ENCODE measurements at places on chromosomes 5 and 9.

GRCh38 chr5:150630016-150630415 lies 10.4 kb upstream of the SYNPO start:
- no peak for DNase-seq

- no peak for DNase-seq
Measured at GRCh38 chr9:112226091-112226490, 51.0 kb upstream of the SUSD1 start.

DNA sequence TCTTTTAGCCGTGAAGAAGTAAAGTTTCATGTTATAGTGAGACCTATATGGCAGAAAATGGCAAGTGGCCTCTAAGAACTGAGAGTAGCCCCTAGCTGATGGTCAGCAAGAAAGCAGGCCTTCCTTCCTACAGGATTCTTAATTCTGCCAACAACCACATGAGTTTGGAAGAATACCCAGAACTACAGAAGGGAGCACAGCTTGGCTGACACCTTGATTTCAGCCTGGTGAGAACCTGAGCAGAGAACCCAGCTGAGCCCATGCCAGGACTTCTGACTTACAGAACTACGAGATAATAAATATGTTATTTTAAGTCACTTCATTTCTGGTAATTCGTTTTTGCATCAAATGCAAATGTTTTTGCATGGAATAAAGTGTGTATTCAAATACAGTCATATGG lies 5.9 kb upstream of the FBXL17 start:
- DNase-seq = no peak

DNA sequence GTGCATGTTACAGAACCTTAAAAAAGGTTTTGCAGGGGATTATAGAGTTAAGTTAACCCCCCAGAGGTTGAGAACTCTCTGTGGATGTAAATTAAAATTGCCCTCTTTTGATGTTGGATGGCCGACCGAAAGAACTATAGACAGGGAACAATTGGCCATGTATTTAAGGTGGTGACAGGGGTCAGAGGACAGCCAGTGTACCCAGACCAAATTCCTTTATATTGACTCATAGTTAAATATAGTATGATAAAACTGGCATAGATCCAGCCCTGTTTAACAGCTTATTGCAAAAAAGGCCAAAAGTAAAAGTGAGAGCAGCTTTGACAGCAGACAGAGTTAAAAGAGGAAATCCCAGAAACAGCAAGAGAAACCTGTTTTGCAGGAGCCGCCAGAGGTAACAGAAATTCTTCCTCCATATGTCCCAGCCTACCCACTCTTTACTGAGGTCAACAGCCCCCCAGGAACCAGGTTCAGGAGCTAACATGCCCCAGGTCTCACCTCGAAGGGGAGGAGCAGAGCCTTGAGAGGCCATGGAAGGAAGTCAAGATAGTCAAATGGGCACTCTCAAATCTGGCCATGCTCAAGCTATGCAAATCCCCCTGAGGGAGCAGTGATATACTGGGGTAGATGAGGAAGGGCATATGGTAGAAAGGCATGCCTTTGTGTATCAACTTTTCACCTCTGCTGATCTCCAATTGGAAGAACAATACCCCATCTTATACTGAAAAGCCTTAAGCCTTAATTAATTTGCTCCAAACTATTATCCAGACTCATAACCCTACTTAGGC lies 156.4 kb upstream of the COX7C start:
- DNase-seq = no peak

DNA sequence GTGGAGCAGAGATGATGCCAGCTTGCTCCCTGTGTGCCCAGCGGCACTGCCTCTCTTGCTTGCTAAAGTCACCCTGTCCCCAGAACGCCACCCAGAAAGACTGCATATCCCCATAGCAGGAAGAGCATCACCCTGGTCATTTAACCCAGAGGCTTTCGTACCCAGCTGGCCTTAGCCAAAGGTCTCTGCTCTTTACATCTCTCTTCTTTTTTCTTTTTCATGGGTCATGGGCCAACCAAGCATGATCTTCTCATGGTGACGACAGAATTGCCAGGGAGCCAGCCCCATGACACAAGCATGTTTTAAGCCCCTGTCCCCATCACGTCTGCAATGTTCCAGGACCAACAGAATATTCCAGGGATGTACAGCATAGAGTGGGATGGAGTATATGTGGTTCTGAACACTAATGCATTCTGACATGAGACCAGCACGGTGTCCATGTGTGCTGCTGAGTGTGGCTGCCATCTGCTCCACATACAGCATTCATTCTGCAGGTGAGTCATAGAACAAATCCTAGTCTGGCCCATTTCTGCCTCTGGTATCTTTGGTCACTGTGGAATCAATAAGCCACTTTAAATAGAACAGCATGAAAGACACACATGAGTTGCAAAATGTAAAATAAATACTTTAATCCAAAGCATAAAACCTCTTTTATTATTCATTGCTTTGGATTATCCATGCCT lies 203.0 kb downstream of the MED10 start:
- DNase-seq = no peak

GRCh38 chr5:146794326-146795029 lies 84.1 kb downstream of the PPP2R2B start:
- no peak for DNase-seq

- DNase-seq = no peak
Measured at GRCh38 chr5:75138689-75139088, 86.3 kb upstream of the GCNT4 start.

DNA sequence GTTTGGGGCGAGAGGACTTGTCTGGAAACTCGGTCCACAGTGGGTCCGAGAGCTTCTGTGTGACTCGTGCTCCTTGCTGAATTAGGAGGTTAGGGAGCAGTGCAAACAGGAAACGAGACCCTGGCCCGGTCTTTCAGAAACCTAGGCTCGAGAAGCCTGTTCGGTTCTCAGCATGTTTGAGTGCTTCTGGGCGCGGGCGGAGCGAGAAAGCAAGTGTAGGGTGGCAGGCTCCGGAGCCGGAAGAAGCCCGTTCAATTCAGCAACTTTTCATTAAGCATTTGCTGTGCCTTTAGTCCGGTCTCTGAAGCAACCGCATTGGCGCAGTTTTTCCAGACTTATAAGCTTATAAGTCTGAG lies 547 bp downstream of the CLTA start:
- no peak for DNase-seq

DNA sequence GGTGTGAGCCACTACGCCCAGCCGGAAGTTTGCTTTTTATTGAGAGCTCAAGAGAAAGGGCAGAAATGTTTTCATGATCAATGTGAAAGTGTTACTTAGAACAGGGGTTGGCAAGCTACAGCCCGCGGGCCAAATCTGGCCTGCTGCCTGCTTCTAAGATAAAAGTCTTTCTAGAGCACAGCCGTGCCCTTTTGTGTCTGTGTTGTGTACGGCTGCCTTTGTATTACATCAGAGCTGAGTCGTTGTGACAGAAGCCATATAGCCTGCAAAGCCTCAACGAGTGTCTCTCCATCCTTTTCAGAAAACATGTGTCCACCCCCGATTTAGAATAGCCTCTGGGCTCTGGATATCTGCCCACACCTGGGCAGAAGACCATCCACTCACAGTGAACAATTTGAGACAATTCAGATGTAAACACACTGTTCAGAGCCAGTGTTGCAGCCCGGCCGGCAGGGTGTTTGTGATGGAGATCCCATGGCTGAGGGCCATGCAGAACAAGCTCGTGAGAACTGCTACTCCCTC lies 28.8 kb downstream of the AK8 start:
- DNase-seq = no peak

- no peak for DNase-seq
Measured at GRCh38 chr9:94591876-94592275, 1.7 kb downstream of the FBP2 start.

- no peak for DNase-seq
Measured at GRCh38 chr9:110161940-110162339, 46.0 kb downstream of the C9orf152 start.

DNA sequence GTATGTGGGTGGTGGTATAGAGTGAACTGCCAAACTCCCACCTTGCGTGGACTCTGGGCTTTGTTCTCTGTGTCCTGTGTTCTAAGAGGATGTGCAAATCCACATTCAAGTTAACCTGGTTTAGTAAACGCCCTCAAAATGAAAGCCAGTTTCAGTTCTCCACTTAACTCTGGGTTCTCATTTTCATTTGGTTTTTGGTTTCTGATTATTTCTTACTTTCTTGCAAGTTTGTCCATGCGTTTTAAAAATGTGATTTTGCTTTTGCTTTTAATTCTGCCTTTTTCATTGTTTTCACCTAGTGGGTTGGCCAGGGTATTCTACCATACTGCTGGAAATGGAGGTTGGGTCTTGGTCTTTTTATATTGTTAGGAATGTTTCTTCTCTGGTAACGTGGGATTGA lies 38.2 kb downstream of the GALNT10 start:
- DNase-seq = no peak

GRCh38 chr5:62268234-62268633 lies 37.8 kb upstream of the KIF2A start:
- no peak for DNase-seq

- peak; percentile 76 for DNase-seq
Measured at GRCh38 chr9:35538361-35539234, 48.7 kb downstream of the RUSC2 start.

DNA sequence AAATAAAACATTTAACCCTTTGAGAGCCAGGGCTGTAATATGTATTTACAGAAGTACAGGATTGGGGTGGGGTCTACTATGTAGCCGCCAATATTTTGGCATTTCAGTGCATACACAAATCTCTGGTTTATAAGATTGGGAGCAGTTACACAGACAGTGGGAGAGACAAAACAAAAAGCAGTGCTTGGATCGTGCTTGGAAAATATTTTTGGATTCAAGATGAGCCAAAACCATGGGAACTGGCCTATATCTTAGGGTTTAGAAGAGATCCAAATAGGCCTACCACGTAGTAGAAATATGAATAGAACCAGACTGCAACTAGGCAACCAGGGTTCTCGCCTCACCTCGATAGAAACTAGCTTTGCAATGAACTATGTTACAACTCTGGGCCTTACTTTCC lies 169.6 kb downstream of the SLC12A2 start:
- no peak for DNase-seq

DNA sequence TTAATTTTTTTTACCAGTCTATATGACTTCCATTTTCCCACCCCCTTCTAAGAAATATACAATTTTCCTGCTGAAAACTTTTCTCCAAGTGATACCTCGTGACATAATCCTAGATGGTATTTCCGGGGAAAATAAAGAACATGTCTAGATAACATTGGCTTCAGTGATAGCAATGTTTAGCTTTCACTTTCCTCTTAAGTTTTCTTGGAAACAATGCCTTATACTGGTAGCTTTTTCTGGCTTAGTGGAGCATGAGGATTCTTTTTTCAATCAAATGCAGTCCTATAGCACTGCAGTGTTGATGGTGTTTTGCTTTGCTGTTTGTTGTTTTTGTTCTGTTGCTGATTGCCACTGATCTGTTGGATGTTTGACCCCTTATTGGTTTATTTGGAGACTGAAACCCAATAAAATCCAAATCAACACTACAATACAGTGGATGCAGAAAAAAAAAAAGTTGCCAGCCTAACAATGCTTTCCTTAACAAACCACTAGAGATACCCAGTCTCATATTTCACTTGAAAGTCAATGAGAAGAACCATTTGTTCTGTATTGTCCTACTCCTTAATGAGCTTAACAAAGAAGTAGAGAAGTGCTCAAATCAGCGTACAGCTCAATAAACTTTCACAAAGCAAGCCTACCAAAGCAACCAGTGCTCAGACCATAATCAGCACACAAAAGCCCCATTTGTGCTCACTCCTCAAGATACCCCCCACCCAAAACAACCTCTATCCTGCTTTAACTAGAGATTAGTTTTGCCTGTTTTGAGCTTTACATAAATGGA lies 74.2 kb upstream of the GRAMD2B start:
- DNase-seq = no peak

- DNase-seq = no peak
Measured at GRCh38 chr9:110031511-110032173, 176.3 kb downstream of the C9orf152 start.

DNA sequence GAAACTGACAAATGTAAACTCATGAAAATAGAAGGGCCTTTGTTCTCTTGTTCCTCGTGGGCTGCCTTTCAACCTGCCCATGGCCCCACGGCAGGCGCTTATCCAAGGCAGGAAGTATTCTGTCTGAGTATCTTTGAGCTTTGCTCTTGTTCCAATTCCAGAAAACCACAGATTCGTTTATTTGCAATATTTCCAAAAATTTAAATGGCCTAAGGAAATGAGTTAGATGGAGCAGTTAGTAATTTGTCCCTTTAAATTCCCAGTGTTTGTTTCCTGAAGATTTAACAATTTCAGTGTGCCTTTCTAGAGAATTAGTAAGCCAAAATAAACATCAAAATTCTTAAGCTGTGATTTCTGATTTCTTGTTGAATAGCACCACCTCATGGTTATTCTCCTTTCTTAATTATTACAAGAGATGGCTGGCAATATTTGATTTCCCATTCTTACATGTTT lies 299.4 kb upstream of the RASA1 start:
- peak; percentile 1 for DNase-seq

DNA sequence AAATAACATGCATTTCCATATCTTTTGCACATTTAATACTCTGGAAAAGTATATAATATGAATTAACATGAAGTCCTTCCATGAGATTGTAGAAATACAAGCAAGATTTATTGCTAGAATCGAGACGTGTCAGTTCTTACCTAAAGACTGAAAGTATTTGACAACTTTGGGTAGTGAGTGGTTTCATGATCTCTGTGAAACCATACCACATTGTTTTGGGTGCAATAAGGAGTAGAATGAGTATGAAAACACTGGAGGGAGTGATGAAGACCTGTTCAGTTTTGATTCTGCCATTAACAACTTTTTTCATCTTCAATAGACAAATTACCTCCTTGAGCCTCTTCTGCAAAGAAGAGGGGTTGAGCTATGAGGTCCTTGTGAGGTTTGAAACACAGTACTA lies 133.7 kb downstream of the NUDT12 start:
- no peak for DNase-seq

DNA sequence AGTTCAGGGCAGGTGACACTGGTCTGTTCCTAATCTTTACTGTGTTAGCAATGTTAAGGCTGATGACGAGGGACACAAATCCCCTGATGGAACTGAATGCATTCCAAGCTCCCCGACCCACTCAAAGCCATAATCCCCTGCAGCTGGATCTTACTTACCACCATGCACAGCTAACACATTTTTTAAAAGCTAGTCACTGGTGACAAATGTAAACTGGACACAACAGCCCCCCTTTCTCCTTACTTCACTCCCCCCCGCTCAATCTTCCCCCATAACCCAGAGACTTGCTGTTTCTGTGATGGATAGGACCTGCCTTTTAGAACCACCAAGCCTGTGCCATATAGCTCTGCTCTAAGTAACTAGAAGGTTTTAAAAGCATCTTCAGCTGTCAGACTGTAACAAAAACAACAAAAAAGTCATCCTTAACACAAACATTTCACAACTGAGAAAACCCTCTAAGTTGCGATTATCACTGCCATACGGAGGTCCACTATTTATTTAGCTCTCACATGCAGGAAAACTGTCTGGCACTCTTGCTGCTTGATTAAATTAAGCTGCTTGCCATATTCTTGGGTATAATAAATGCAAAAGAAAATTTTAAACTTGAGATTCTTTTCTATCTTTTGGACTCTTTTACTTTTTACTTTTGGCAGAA lies 44.4 kb downstream of the BNC2 start:
- DNase-seq = no peak

GRCh38 chr5:102754767-102755431 lies at the start of gene PAM:
TSS of gene PAM (plus strand) at chr5:102755305. CDS start at chr5:102866196, 110,891 bp downstream.
- peak; percentile 82 for DNase-seq

GRCh38 chr9:88991066-88992034 lies at the start of gene S1PR3:
TSS of gene S1PR3 (plus strand) at chr9:88991468. CDS start at chr9:89001201, 9,733 bp downstream.
- peak; percentile 78 for DNase-seq

GRCh38 chr5:72130351-72130761 lies 23.1 kb downstream of the MAP1B start:
- no peak for DNase-seq

GRCh38 chr9:112339886-112340285 lies 6.5 kb upstream of the PTBP3 start:
- no peak for DNase-seq
